ENCODE measurements at places on chromosomes 16 and 17. TPM values are rescaled to one million over a fixed set of nuclear protein-coding genes. Genes with fewer than 3 reads are reported as not detected.

The ZPBP2 gene
- not detected for polyA plus RNA-seq

The CNTNAP1 gene
- 10.0 TPM for polyA plus RNA-seq

The KRTAP17-1 gene
- polyA plus RNA-seq = not detected

The SYNGR2 gene
- polyA plus RNA-seq = 139 TPM

The ANKRD40CL gene
- polyA plus RNA-seq = not detected

The ALDOA gene
- polyA plus RNA-seq = 1,397 TPM

The MYCBPAP gene
- polyA plus RNA-seq = 1.2 TPM

The ALDH3A1 gene
- 0.75 TPM for polyA plus RNA-seq

The AHSP gene
- polyA plus RNA-seq = 15.3 TPM

The OSBPL7 gene
- 7.2 TPM for polyA plus RNA-seq

The MEFV gene
- polyA plus RNA-seq = 0.02 TPM

The BCL6B gene
- polyA plus RNA-seq = 7.0 TPM

The AURKB gene
- polyA plus RNA-seq = 102 TPM

The YPEL2 gene
- polyA plus RNA-seq = 1.4 TPM

The BAIAP3 gene
- polyA plus RNA-seq = 6.3 TPM

The TMC5 gene
- 1.6 TPM for polyA plus RNA-seq

The DRC3 gene
- polyA plus RNA-seq = 0.59 TPM

The CSH2 gene
- polyA plus RNA-seq = not detected

The MYH8 gene
- not detected for polyA plus RNA-seq

The HASPIN gene
- 12.0 TPM for polyA plus RNA-seq

The FLOT2 gene
- 209 TPM for polyA plus RNA-seq

The B4GALNT2 gene
- polyA plus RNA-seq = not detected

The ASPA gene
- polyA plus RNA-seq = not detected

The TP53TG3D gene
- polyA plus RNA-seq = not detected

The ABCA6 gene
- polyA plus RNA-seq = not detected

The OSGIN1 gene
- polyA plus RNA-seq = 0.76 TPM

The FZD2 gene
- 93.6 TPM for polyA plus RNA-seq

Data from H1 (cell line).